ENCODE measurements at places on chromosomes 4 and X.

GRCh38 chr4:72326692-72327632 lies 242.1 kb downstream of the ADAMTS3 start:
- peak; percentile 55 for DNase-seq

- DNase-seq, result no peak
Measured at GRCh38 chr4:80268081-80268823, 1.8 kb downstream of the FGF5 start.

DNA sequence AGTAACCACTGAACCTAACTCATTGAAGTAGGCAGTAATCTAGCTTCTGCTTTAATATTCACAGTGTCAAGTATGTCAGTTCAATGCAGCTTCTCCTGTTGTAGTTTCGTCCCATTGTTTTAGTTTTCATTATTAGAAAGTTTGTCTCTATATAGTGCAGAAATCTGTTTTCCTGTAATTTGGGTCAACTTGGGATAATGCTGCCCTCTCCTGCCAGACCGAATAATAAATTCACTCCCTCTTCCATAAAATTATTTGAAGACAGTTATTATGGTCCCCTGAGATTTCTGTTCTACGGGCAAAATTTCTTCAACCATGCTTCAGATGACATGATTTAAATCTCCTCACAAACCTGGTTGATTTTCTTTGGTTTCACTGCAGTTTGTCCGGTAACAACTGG lies 4.6 kb upstream of the LUZP4 start:
- no peak for DNase-seq

- DNase-seq, result no peak
Measured at GRCh38 chr4:2341911-2342652, 76.4 kb downstream of the ZFYVE28 start.

DNA sequence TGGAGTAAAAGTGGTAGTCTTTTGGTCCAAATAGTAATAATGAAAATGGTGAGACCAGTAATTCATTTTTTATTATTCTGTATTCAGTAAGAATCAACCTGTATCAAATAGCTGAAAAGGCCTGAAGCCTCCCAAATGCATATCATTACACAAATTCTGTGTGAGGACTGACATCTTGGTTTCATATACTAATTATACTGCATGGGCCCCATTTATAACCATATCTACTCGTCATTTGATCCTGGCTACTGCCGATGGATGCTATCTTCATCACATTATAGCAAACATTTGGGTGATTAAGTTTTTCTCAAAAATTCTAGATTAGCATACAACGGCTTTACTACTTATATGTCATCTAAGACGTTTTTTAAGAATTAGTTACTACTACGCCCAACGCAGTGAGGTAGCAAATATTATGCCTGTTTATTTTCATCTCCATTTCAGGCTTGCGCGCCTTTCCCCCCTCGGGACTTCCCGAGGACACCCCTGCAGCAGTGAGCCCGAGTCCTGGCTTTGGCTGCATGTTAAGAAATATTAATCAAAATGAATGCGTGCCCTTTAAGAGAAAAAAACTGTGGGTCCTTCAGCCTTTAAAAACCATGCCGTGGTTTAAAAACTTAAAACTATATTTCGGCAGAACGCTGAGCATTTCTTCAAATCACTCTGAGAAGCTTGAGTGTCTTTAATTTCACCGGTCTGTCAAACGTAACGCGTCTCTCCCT lies 814 bp upstream of the MMAA start:
- DNase-seq, result peak; percentile 15
